ENCODE measurements at places on chromosomes 1 and 21.

GRCh38 chr1:180633057-180634056 lies 1.5 kb downstream of the XPR1 start:
- no peak for DNase-seq

DNA sequence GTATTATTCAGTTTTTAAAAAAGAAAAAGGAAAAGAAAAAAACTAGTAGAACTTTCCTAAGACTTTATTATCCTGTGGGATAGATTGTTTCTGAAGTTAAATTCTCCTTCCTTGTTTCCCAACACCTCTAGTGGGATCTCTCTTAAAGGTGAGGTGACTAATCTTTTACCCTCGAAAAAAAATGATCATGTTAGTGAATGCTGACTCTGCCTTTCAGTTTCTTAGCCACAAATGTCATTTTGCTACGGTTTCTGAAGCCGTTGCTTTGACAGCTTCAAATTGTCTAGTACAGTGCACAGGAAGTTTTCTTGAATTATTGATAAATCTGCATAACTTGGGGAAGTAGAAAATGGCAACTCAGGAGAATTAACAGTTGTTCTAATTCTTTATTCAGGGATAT lies 13.0 kb upstream of the NEK7 start:
- no peak for DNase-seq

DNA sequence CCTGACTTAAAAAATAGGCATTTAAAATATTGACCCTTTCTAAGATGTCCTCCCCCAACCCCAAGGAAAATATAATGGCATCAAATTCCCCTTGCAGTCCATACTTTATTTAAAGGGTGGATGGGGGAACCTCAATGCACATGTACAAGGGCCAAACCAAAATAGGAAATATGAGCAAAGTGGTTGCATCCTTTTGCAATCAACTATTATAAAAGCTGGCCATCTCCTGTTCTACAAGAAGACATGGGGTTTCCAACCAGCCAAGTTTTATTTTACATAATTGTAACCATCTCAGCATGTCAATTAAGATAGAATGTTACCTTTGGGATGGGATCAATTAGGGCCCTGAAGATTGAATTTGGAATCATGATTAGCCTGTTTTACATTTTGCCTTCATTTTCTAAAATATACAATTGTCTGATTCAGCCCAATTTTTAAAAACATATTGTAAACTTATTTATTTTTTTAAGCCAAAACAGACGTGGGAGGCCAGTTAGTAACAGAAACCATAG lies 146.7 kb upstream of the NFIA start:
- no peak for DNase-seq

GRCh38 chr1:80825067-80825466 lies 975.7 kb upstream of the ADGRL2 start:
- DNase-seq, result no peak

DNA sequence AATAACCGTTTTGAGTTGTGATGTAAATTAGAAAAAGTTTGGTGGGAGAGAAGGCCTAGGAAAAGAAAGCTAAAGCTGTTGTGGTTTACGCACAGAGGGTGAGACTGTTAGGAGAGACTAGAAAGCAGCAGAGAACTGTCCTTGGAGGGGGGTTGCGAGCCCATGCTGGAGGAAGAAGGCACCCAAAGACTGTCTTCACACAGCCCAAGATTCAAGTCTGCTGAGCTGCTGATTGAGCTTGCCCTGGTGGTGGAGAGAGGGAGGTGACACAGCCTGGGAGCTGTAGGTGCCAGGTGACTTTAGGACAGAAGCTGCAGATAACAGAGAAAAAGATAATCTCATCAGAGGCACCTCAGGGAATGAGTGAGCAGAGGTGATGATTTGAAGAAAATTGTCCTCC lies 18.3 kb upstream of the TLR5 start:
- DNase-seq, result no peak

DNA sequence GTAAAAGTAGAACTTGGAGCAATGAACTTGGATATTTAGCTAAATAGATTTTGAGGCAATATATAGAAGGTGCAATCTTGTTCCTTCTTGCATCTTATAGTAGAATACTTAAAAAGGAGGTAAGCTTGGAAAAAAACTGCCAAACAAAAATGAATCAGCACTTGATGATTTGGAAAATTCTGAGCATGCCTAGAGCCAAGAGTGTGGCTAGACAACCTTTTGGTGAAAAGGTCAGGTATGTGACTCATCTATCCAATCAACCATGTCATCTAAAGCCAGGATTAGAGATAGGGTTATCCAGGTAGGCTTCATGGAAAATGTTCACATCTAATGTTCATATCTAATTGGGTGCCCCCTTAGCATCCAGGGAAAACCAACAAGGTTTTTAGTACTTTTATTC lies 515.0 kb downstream of the COL11A1 start:
- DNase-seq, result no peak

GRCh38 chr1:185853739-185854138 lies 119.5 kb downstream of the HMCN1 start:
- DNase-seq, result no peak

DNA sequence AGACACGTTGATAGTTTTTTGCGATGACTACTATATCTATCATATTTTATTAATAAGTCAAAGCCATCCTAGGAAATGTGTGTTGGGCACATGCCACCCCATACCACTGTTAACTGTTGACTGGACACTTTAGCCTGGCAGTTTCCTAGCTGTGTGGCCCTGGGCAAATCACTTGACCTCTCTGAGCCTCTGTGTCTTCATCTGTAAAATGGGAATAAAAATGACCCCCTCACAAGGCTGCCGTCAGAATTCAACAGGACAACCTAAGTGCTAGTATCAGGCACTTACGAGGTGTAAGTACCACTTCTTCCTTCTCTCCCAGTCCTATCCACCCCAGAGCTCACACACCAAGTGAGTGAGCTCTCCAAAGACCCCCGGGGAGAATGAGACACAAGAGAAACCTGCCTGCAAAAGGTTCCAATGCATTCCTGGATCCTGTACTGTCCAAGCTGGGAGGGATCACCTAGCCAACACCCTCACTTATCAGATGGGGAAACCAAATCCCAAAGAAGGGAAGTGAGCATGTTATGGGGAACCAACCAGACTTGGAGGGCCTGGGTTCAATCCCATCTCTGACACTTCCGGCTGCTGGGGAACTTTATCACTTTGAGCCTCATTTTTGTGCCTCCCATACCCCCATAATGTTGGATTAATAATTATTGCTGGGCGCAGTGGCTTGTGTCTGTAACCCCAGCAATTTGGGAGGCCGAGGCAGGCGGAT lies 24.9 kb downstream of the HSPG2 start:
- no peak for DNase-seq

GRCh38 chr1:221328371-221328770 lies 413.5 kb downstream of the DUSP10 start:
- no peak for DNase-seq

DNA sequence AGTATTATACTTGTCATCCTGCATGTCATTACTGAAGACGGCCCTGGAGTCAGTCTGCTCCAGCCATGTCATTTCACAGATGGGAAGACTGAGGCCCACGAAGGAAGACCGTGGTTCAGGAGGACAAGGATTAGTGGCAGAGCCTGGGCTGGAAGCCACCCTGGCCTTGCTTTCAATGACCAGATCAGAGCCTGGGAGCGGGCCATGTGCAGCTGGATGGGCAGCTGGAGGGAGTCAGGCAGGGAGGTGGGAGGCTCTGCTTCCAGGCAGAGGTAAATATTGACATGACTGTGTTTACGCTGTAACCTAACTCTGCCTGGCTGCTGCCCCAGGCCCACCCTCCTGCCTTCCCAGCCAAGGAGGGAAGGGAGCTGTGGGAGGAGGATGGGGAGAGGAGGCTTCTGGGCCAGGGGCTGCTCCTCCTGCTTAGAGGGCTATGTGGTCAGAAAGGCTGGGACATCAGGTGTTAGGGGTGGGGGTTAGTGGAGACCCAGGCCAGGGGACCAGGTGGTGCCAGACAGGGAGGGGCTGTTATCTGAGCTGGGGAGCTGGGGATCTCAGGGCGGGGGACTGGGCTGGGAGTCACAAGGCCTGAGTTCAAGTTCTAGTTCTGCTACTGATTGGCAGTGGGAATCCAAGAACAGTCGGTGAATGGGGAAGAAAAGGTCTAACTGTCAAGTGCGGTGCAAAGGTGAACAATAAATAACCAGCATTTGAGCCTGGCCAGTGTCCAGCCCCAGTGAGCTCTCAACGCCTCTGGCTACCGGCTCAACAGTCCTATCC lies 48.5 kb upstream of the ECE1 start:
- DNase-seq, result no peak
